Activated T-helper 1 cell treated with anti-CD3 and anti-CD28 coated beads, Interleukin-12 subunit alpha, Interleukin-12 subunit beta, Interleukin-2, Interleukin-4 antibody, amounts not matched to agents 30 ng/mL and 10 ng/mL and 1 ng/mL, durations not matched to agents 14 hours and 24 hours and 36 hours (primary cell): ENCODE measurements at places on chromosomes 12 and 14. TPM values are rescaled to one million over a fixed set of nuclear protein-coding genes. Genes with fewer than 3 reads are reported as not detected.

CATSPERB gene
- 1.5 and 2.2 TPM in 2 replicates for total RNA-seq

DNA sequence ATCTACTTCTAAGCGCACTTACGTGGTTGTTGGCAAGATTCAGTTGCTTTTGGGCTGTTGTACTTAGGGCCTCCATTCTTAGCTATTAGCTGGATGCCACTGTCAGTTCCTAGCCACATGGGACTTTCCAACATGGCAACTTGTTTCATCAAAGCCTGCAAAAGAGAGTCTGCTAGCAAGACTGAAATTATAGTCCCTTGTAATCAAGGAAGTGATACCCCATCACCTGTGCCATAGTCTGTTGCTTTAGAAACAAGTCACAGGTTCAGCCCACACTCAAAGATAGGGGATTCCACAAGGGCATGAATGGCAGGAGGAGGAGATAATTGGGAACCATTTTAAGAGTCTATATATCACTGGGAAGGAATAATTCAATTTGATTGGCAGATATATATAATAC, 27.1 kb upstream of the SLC17A8 start:
- no peak for DNase-seq

CBLN3 gene
- 5.2 and 5.5 TPM in 2 replicates for total RNA-seq

KLRD1 gene
- total RNA-seq = 2.5 and 2.7 TPM in 2 replicates

HOXC10 gene
- total RNA-seq = not detected in 2 replicates

KCNA5 gene
- total RNA-seq = not detected in 2 replicates

GRCh38 chr12:89450907-89451306, 73.7 kb downstream of the GALNT4 start:
- DNase-seq = no peak

- DNase-seq = peak; percentile 34
Observed at GRCh38 chr12:104733717-104734175, 224.3 kb downstream of the SLC41A2 start.
